ENCODE measurements at places on chromosomes 6 and 20.
A peak's percentile ranks its signal among the peaks of the same experiment; 100 is the strongest.

GRCh38 chr6:132964101-132964867, 149.9 kb downstream of the RPS12 start:
- DNase-seq = no peak

DNA sequence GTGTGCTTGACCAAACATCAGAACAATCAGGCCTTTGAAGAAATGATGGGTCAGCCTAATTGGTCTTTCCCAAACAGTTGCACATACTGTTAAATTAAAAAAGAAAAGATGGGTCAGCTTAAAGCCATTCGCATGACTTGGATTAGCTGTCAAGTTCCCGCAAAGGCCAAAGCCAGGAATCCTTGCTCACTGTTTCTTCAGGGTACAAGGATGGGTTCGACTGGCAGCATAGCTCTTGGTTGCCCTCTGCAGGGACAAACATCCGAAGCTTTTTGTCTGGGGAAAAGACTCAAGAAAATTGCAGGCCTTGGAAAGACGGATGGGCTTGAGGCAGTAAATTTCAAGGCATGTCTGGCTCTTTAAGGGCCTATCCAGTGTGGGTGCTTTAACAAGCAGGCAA, 168.0 kb downstream of the HDGFL1 start:
- DNase-seq = peak; percentile 10

GRCh38 chr6:149049230-149049629, 268.3 kb upstream of the TAB2 start:
- no peak for DNase-seq

DNA sequence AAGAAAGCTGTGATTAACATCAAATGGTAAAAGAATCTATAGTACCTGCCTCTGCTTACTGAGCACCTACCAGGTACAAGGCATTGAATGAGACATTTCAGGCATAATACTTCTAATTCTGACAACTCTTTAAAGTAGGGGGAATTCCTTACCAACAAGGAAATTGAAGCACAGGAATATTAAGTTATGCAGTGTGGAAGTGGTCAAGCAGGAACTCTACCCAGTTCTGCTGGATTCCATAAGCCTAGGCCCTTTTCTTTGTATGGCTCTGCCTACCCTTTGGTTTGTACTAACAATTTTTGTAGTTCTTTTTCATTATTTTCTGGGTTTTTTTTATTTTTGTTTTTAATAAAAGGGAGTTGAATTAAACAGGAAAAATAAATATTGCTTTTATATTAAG, 114.5 kb downstream of the MAP3K5 start:
- DNase-seq = no peak

Data from HuH-7 (cell line).